ENCODE measurements at places on chromosomes 6 and 20.

DNA sequence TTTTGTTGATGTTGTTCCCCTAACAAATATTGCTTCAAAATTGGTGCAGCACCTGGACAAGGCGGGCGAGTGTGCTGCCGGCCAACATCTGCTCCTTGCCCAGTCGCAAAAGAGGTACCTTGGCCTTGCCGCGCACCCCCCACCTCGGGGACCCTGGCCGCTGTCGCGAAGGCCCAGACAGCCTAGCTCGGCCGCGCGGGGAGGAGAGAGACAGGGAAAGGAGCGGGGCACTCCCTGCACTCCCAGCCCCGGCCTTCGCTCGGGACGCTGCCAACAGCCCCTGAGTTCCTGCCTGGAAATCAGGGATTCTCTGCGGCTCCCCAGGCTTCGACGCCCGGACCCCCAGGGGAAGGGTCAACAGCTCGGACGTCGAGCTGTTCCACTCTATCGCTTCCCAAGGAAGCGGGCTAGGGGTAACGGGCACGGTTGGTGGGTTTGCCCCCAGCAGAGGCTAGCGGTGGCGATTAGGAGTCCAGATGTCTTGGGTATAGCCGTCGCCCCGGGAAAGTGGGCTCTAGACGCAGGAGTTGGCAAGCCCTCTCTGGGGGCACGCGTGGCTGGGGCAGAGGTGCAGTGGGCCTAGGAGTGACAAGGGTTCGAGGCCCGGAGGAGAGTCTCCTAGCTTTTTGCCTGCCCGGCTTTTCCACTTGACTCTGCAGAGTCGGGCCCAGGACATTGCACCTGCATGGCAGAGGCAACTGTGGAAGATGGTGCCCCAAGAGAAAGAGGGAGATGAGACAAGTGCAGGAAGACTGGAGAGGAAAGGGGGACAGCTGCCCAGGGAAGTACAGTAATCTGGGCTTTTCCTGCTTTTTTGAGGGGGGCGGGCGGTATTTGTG lies 8.2 kb downstream of the POU3F2 start:
- H3K27ac ChIP-seq = no peak overlapping the region
- no peak for DNase-seq
- peaks cover 51% of the 10 kb centered on the region for H3K27me3 ChIP-seq
- peaks cover 11% of the 10 kb centered on the region for H3K4me1 ChIP-seq
- H3K36me3 ChIP-seq = no peaks in the 10 kb centered on the region

DNA sequence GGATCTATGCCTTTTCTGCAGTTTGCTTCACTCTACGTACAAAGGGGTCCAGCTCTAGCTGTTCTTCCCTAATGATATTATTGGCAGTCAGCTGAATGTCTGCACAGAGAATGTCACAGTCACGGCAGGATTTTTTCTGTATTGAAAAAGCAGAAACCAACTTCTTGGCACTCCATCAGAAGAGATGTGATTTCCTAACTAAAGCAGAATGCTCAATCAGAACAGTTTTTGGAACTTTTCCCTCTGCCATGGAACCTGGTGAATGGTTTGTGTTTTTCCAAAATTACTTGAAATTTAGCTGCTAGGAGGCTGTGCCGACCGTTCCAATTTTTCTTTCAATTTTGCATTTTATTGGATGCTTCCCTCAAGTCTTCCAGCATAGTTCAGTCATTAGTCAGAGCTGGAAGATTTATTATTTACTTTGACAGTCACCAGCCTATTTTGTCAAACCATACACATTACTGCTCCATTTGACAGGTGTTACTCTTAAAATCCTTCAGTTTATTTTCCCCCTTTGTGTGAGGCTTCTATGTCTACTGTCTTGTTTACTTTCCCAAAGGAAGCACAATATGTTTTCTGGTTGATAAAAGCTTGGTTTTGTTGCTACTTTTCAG lies 259.6 kb upstream of the EPHA7 start:
- H3K4me1 ChIP-seq = no peaks in the 10 kb centered on the region
- H3K27me3 ChIP-seq = no peaks in the 10 kb centered on the region

GRCh38 chr6:122068291-122068769 lies 331.1 kb upstream of the HSF2 start:
- no peak for DNase-seq
- H3K4me1 ChIP-seq = no peaks in the 10 kb centered on the region
- H3K27ac ChIP-seq = no peak overlapping the region
- H3K36me3 ChIP-seq = no peaks in the 10 kb centered on the region
- no peak overlapping the region for H3K4me3 ChIP-seq
- H3K27me3 ChIP-seq = no peaks in the 10 kb centered on the region

GRCh38 chr20:59204165-59204894 lies 40.7 kb downstream of the ZNF831 start:
- no peak overlapping the region for H3K27ac ChIP-seq
- no peaks in the 10 kb centered on the region for H3K36me3 ChIP-seq
- DNase-seq = no peak
- no peak overlapping the region for H3K4me3 ChIP-seq
- no peaks in the 10 kb centered on the region for H3K4me1 ChIP-seq
- H3K27me3 ChIP-seq = no peaks in the 10 kb centered on the region

DNA sequence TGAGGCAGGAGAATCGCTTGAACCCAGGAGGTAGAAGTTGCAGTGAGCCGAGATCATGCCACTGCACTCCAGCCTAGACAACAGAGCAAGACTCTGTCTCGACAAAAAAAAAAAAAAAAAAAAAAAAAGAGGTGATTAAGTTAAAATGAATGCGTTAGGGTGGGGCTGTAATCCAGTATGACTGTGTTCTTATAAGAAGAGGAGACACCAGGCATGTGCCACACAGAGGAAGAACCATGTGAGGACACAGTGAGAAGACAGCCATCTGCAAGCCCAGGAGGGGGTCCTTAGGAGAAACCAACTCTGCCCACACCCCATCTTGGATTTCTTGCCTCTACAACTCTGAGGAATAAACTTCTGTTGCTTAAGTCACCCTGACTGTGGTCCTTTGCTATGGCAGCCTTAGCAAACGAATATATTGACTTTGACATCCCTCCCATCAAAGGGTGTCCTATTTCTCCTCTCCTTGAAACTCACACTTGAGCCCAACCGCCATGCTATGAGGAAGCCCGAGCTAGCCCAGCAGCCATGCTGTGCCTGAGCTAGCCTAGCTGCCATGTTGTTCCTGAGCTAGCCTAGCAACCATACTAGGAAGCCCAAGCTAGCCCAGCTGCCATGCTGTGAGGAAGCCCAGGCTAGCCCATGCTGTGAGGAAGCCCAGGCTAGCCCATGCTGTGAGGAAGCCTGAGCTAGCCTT lies 15.8 kb upstream of the PPP1R16B start:
- no peaks in the 10 kb centered on the region for H3K27me3 ChIP-seq
- no peak overlapping the region for H3K27ac ChIP-seq
- no peaks in the 10 kb centered on the region for H3K36me3 ChIP-seq
- no peaks in the 10 kb centered on the region for H3K4me1 ChIP-seq
- no peak overlapping the region for H3K4me3 ChIP-seq
- DNase-seq = no peak

Data from ascending aorta (tissue), 2 donors.